ENCODE measurements at places on chromosomes 12 and 14.

- no peak for DNase-seq
Measured at GRCh38 chr14:63499701-63500250, 43.4 kb downstream of the PPP2R5E start.

DNA sequence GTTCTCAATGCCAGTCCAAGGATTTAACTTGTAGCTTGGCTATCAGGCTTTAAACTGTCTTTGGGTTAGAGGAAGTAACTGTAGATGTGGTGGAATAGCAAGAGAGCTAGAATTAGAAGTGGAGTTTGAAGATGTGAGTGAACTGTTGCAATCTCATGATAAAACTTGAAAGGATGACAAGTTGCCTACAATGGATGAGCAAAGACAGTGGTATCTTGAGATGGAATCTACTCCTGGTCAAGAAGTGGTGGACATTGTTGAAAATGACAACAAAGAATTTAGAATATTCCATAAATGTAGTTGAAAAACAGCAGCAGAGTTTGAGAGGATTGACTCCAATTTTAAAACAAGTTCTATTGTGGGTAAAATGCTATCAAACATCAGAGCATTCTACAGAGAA is 199.0 kb downstream of the DUSP6 start:
- no peak for DNase-seq

GRCh38 chr12:85280165-85280983 is at the start of gene ALX1:
ALX1 (plus strand) TSS chr12:85280220; CDS start chr12:85280262, 42 bp downstream.
- DNase-seq = no peak

DNA sequence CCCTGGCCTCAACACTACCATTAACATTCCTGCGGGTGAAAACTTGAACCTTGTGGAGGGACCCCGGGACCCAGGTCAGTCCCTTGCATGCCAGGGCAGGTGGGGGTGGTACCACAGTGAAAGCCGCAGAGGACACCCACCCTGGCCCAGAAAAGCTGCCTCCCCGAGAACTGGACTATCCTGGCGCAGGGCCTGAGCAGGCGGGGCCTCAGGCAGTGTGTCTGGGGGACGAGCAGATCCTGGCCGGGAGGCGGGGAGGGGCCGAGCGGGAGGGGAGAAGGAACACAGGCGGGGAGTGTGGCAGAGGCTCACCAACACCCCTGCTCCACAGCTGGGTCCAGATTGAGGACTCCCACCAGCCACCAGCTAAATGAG is 10.0 kb downstream of the AHNAK2 start:
- DNase-seq = no peak

- DNase-seq = peak; percentile 79
Measured at GRCh38 chr14:64444984-64445845, 20.1 kb upstream of the AKAP5 start.

DNA sequence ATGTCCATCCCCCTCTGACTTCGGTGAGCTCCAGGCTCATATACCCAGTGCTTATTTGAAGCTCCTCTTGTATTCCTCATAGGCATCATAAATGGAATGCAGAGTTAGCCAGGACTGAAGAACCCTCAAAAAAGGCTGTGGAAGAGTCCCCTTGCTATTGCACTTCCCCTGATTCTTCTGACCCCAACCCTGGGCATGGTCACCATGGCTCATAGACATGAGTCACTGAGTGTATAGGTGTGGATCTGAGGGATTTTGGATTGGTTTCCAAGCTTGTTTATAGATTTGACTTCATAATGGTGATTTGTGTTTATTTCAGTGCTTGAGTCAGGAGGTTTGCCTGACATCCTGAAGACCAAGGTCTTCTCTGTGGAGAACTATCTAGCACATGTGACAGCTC is 98.4 kb upstream of the SLC38A2 start:
- DNase-seq = no peak

GRCh38 chr14:88227693-88228092 is 95.4 kb downstream of the KCNK10 start:
- peak; percentile 19 for DNase-seq

- peak; percentile 90 for DNase-seq
Measured at GRCh38 chr12:96445691-96446583, 43.4 kb upstream of the CFAP54 start.

- DNase-seq = no peak
Measured at GRCh38 chr12:79326222-79326621, 364.5 kb downstream of the PAWR start.

DNA sequence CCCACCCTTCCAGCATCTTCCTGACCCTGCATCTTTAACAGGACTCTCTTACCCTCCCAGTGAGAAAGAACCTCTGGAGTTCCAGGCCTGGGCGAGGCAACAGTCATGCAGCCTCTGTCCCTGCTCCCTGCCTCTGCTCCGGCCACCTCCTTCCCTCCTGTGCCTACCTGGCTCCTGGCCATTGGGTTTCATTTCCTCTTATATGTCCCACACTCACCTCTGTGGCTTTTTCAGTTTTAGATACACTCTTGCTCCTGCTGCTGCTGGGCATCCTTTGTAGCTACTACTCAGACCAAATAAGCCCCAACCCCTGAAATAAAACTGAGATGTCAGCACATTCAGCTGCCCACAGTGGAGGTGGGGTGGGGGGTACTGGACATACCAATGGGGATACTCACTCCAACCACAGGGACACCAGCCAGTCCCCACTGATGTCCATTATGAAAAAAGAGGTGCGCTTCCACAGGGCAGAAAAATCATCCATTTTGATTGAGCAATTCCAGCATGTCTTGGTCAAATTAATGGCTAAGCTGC is 99.1 kb upstream of the NRXN3 start:
- no peak for DNase-seq

DNA sequence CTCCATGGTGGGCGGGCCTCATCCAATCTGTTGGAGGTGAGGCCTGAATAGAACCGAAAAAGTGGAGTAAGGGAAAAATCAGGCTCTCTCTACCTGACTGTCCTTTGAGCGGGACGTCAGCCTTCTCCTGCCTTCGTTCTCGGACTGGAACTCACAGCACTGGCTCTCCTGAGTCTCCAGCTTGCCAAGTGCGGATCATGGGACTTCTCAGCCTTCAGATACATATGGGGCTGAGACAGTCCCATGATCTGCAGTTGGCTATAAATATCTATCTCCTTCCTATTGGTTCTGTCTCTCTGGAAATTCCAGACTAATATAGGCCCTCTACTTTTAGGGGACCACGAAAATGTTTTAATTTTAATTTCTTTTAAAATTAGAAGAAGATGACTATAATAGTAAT is 29.7 kb upstream of the PLEK2 start:
- no peak for DNase-seq

DNA sequence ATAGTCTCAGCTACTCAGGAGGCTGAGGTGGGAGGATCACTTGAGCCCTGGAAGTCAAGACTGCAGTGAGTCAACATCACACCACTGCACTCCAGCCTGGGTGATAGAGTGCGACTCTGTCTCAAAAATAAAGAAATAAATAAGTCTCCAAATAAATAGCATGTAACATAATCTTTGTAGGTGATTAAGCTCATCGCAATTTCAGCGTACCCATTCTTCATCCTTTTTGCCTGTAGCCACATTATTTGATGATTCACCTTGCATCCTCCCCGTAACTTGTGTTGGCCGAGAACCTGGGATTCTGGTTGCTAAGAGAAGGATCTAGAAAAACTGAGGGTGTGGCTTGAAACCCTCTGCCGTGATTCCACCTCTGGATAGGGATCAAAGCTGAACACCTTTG is 115.1 kb downstream of the GALC start:
- DNase-seq = no peak

DNA sequence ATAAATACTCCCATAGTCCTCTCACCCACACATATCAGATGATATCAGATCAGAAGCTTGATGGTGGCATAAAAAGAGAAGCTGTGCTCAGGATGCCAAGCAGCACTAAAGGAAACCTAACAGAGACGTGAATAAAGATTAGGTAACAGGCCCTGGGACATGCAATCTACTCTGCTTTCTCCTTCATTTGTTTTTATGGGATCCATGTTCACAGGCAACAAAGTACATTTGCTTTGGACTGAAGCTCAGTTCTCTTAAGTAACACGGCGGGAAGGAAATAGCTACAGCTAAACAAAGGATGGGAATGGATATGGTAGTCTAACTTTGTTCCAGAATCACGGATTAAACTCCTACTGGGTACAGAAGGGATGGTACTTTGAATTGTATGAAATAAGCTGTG is 119.5 kb downstream of the TTC7B start:
- DNase-seq = no peak

GRCh38 chr14:66403183-66403582 is 83.0 kb upstream of the CCDC196 start:
- peak; percentile 19 for DNase-seq

DNA sequence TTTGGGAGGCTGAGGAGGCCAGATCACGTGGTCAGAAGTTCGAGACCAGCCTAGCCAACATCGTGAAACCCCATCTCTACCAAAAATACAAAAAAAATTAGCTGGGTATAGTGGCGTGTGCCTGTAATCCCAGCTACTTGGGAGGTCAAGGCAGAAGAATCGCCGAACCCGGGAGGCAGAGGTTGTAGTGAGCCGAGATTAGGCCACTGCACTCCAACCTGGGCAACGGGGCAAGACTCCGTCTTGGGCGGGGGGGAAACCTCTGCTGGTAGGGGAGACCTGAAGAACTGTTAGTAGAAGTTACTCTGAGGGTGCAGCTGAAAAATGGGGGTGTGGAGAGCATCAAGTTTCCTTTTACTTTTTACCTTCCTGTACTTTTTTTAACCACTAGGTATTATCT is 2.2 kb upstream of the LRP1 start:
- no peak for DNase-seq

DNA sequence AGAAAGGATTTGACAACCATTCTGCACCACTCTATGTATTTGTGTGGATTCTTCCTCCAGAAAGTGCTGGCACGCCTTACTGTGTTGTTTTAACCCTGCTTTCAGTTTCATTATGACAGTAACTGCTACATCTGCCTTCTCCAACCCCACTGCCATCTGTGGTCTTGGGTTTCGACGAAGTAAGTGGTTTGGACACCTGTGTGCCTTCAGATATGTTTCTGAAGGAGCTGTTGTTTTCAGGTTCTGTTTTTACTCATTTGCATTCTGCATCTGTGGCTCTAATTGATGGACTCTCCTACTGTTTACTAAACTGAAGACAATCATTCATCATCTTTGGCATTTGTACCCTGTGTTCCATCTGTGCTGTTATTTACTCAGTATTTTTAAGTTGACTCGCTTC is 4.1 kb downstream of the TSHR start:
- peak; percentile 94 for DNase-seq

DNA sequence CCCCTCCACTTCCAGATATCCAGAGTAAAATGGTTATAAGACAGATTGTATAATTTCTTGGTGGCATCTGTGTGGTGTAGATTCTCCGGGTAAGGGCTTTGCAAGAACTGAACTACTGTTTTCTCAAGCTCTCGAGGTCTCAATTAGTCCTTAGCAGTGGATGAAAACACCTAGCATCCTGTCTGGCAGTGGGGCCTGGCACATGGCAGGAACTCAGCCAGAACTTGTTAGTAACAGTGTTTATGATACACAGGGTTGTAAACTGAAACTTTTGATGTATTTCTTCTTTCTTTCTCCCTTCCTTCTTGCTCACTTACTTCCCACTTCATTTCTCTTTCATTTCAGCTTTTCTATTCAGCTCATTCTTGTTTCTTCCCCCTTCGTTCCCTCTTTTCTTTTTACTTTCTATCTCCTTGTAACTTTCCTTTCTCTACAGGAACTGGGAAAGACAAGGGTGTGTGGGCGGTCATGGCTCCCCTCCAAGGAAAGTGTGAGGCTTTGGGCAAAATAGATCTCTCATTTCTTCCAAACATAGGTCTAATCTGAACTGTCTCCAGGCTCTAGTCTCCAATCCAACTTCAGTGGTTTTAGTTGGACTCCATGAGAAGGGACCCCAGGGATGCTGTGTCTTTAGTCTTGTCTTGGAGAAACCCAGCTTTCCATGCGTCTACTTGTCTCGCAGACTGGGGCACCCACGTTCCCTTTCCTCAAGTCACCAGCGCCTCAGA is 159.7 kb downstream of the PAH start:
- no peak for DNase-seq

DNA sequence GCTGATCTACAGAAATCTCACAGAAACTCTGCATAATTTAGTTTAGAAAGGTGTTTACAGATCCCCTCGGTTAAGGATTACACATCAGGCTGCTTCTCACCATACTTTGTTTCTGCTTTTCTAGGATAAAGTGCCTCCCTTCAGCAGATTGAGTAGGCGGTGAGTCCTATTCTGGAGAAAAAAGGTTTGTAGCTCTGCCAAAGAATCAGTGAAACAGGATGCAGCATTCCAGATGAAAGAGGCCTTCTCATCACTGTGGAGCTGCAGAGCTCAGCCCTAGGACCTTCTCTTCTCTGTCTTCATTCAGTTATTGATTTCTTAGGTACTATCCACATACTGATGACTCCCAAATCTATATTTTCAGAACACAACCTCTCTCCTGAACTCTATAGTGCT is 155.5 kb upstream of the KRR1 start:
- DNase-seq = no peak

Measured in activated CD4-positive, alpha-beta T cell treated with anti-CD3 and anti-CD28 coated beads, Interleukin-2, Interleukin-6, amounts not matched to agents 100 ng/mL and 50 ng/mL, durations not matched to agents 16 hours and 8 hours (primary cell).